ENCODE measurements at places on chromosomes 11 and 22. TPM values are rescaled to one million over a fixed set of nuclear protein-coding genes. Genes with fewer than 3 reads are reported as not detected.

CNTF gene
- 2.4 TPM for total RNA-seq

OR51A2 gene
- not detected for total RNA-seq

APOL5 gene
- not detected for total RNA-seq

PLEKHA7 gene
- total RNA-seq: 6.0 TPM

PRR5L gene
- total RNA-seq: 7.0 TPM

ANO5 gene
- total RNA-seq: not detected

MYOD1 gene
- total RNA-seq: not detected

HIRA gene
- 29.7 TPM for total RNA-seq

MED19 gene
- total RNA-seq: 9.1 TPM

NRGN gene
- total RNA-seq: 5.7 TPM

ARHGEF12 gene
- total RNA-seq: 9.6 TPM

FAM111B gene
- total RNA-seq: 18.3 TPM

TP53AIP1 gene
- not detected for total RNA-seq

CRYBB3 gene
- total RNA-seq: not detected

MFRP gene
- not detected for total RNA-seq

CCDC83 gene
- not detected for total RNA-seq

KRTAP5-11 gene
- total RNA-seq: not detected

CDC42EP2 gene
- total RNA-seq: 1.2 TPM

NLRP6 gene
- 3.4 TPM for total RNA-seq

CHST1 gene
- total RNA-seq: not detected

OR51E2 gene
- total RNA-seq: not detected

FIBP gene
- 79.9 TPM for total RNA-seq

PLEKHB1 gene
- 11.8 TPM for total RNA-seq

VSIG2 gene
- not detected for total RNA-seq

CADM1 gene
- total RNA-seq: 0.47 TPM
